ENCODE measurements at places on chromosomes 12 and 14. TPM values are rescaled to one million over a fixed set of nuclear protein-coding genes. Genes with fewer than 3 reads are reported as not detected.

Gene STAB2
- 0.90 TPM for polyA plus RNA-seq

Gene SMAGP
- polyA plus RNA-seq: 9.4 TPM

Gene SLC25A3
- 425 TPM for polyA plus RNA-seq

Gene KRT7
- polyA plus RNA-seq: 18.1 TPM

Gene AMDHD1
- polyA plus RNA-seq: 1.2 TPM

Gene MORN3
- 0.34 TPM for polyA plus RNA-seq

Gene SLC6A12
- 0.34 TPM for polyA plus RNA-seq
